Astrocyte of the hippocampus (primary cell): ENCODE measurements at places on chromosomes 5 and 9.

DNA sequence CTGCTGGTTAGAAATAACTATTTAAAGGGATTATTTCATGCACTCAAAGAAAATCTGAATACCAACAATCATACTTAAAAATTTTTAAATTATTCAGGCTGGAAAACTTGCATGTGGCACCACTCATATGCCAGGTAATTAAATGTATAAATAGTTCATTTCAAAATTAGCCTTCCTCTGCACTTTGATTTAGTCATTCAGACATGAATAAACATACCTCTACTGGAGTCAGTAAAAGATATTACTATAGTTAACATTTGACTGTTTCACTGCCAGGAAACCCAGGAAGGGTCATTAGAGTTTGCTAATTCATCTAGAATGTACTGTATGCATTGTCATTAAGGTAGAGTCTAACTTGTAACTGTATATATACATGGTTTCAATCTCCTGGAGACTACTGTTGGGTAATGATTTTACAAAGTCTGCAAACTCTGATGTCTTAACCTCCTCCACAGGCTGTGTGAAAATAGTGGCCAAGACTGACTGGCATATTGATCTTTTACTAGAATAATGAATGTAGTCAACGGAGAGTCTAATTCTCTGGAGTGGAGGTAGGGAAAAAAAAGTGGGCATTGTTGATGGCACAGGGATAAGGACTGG lies 43.7 kb downstream of the TEX10 start:
- DNase-seq, result no peak

GRCh38 chr5:143006501-143006900 lies 236.3 kb downstream of the ARHGAP26 start:
- DNase-seq, result no peak

GRCh38 chr5:121726991-121727390 lies 124.7 kb upstream of the FTMT start:
- no peak for DNase-seq

- DNase-seq, result no peak
These were observed 107.1 kb downstream of the MUSK start for GRCh38 chr9:110775724-110776123.

DNA sequence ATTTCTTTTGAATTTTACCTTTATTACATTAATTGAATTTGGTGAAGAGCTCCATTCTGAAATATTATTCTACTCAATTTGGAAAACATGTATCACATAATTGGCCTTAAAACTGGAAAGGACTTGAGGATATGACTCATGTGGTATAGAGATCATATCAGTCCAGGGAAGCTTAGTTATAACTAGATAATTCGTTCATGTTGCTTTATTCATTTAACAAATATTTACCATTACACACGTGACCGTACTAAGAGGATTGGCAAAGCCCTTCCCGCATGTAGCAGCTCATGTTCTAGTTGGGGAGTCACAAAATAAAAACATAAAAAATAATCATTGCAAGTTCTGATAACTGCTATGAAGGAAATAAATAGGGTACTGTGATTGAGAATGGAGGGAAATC lies 1816.5 kb downstream of the MAT2B start:
- peak; percentile 5 for DNase-seq

DNA sequence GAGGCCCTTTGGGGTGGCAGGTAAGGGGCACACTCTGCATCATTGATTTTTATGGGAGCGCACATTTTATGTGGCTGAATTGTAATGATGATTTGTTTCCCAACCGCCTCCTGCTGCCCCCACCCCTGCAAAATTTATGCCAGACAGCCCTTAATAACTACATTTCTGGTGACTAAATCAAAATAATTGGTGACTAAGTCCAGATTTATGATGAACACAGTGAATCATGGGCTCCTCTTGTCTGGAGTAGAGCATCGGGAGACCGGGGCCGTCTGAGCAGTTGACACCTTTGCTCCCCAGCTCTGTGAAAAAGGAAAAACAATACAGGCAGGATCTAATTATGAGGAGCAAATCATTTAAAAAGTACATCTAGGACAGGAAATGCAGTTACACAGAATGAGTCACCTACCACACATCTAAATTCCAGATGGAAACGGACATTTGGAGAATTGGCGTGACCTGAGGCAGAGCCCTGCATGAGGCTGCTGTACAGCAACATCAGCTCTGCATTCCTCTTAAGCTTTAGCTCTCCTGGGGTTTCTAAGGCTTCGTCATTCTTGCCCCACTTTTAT lies 58.9 kb downstream of the DOCK2 start:
- peak; percentile 96 for DNase-seq
